NCI-H1105 treated with DMSO at 0.1 percent for 48 hours (cell line): ENCODE measurements at places on chromosomes 2 and 18.

GRCh38 chr2:188199716-188200128, 92.0 kb upstream of the GULP1 start:
- DNase-seq, result no peak

DNA sequence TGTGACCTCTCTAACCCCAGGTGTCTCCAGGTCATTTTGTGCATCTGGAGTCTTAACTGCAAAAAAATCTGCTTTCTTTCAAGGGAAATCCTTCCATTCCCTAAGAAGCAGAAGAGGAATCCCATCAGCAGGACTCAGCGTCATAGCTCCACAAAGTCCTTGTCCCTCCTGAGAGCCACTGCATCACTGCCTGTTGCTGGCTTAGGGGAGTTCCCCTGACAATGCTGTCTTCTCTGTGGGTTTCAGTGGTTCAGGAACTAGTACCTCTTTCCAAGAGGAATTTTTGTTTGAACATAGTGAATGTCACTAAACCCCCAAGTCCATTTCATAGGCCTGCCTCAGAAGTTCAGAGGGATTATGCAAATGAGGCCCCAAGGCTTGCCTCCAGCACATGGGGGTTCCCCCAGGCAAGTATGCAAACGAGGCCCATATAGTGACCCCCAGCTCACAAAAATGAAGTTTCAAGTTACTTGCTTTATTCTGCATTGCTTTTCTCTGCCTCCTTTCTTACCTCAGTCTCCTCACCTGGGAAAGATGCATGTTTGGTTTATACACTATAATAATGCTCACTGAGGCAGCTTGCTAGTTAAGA, 513.9 kb upstream of the MEX3C start:
- DNase-seq, result no peak

DNA sequence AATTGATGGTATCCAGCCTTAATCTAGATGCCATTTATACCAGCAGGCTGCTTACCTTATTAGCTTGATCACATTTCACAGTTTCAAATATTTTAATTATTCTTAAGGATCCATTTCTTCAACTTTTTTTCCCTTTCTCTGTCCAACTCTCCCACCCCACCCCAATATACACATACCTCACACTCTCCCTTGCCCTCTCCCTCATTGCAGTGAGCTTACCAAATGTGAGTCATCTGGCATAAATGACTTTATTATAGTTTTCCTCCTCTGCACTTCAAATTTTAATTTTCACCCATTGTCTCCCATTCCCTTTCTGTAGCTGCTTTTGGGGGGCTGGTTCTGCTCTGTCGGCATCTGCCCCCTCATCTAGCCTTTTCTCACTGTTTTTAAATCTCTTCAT, 12.9 kb downstream of the HTR2B start:
- no peak for DNase-seq

- DNase-seq, result no peak
These were observed 16.6 kb upstream of the NR4A2 start for GRCh38 chr2:156349161-156349560.

DNA sequence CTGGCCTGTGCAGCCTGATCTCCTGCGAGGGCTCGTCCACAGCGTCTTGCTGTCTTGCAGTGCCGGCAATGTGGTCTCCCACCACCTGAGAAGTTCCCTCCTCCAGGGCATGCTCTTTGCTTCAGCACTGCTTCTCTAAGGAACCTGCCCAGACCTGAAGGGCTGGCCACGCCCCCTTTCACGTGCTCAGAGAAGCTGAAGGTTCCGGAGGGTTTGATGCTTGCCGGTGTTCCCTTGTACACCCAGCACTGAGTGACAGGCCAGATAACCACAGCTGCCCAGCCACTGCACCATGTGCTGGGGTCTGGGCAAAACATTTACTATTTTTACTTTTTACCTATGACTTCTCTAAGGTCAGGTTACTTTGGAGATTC, 1.7 kb upstream of the POLR2D start:
- DNase-seq, result no peak

- no peak for DNase-seq
These were observed 1.3 kb upstream of the TGFBRAP1 start for GRCh38 chr2:105330681-105331375.

DNA sequence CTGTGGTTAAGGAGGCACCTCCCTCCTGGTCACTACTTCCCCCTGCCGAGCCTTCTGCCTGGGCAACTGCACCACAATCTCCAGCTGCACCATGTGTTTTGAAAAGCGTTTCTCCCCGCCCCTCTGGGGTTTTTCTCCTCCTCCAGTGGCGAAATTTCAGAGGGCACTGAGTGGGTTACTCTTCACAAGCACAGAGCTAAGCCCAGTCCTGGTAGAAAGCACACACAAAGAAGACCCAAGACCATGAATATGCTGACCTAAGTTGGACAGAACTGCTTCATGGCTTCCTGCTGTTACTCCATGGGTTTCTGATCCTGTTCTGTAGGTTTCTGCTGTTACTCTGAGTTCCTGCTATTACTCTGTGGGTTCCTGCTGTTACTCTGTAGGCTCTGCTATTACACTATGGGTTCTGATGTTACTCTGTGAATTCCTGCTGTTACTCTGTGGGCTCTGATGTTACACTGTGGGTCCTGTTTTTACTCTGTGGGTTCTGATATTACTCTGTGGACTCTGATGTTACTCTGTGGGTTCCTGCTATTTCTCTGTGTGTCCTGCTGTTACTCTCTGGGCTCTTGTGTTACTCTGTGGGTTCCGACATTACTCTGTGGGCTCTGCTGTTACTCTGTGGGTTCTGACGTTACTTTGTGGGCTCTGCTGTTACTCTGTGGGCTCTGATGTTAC, 216.6 kb downstream of the RTP5 start:
- DNase-seq, result no peak
